ENCODE measurements at places on chromosomes 12 and 14.

DNA sequence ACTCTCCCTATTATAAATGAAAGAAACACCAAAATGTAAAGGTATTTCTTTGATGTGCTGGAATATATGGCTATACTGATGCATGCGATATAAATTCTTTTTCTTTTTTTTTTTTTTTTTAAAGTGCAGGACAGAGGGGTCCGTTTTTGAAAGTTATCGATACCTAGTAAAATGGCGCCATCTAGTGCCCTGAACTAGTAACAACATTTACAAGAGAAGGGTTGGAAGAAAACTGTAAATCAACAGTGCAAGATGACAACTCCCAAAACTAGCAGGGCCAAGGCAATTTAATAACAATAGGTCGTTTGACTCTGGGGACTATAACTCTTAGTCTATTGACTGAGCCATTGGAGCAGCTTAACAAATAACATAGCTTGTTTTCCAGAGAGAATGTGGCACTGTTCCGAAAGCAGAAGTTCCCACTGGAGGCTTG is 137.7 kb downstream of the SPTSSA start:
- DNase-seq, result peak; percentile 42

- no peak for DNase-seq
Measured at GRCh38 chr14:68856572-68856971, 63.7 kb upstream of the ZFP36L1 start.

- peak; percentile 54 for DNase-seq
Measured at GRCh38 chr12:24960222-24960855, 11.4 kb upstream of the BCAT1 start.

- no peak for DNase-seq
Measured at GRCh38 chr14:74765721-74766120, 2.6 kb downstream of the YLPM1 start.

DNA sequence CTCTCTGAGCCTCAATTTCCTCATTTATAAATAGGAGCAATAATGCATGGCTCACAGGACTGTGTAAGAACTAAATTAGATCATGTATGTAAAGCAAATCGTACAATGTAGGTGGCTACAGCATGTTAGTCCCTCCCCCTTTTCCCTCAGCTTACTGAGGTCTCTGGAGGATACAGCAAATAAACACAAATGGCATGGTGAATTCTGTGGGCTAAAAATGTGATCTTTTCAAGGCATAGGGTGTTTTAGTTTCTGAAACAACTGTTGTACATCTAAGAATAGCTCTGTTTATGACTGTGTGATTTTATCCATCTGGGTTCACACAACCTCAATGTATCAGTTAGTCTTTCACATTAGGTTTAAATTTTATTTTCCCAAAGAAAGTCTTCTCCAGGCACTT is 121.2 kb upstream of the PLEKHG7 start:
- no peak for DNase-seq

DNA sequence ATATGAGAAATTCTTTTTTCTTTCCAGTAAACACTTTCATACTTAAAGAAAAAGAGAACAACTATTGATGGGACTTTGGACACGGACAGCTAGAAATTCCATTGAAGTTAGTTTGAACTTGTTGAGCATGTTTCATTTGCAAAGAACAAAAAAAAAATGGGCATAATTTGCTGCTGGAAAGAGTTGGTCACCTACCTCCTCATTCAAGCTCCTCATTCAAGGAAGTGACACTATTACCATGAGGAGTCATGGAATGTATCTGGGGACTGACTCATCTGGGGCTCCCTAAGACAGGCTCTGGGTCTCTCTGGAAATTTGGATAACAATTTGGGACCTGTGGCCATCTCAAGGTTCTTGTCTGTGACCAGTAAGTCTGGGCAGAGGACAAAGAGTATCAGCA is 50.4 kb downstream of the KICS2 start:
- no peak for DNase-seq
